ENCODE measurements at places on chromosomes 1 and 21.

- no peak for DNase-seq
- no peak overlapping the region for H3K4me3 ChIP-seq
- peaks cover 2% of the 10 kb centered on the region for H3K27me3 ChIP-seq
- H3K4me1 ChIP-seq, result no peaks in the 10 kb centered on the region
These were observed 57.9 kb downstream of the LACTBL1 start for GRCh38 chr1:22914633-22915217.

- H3K4me3 ChIP-seq, result no peak overlapping the region
- DNase-seq, result no peak
- H3K27ac ChIP-seq, result no peak overlapping the region
These were observed 640.2 kb downstream of the PTPRC start for GRCh38 chr1:199279067-199279466.

DNA sequence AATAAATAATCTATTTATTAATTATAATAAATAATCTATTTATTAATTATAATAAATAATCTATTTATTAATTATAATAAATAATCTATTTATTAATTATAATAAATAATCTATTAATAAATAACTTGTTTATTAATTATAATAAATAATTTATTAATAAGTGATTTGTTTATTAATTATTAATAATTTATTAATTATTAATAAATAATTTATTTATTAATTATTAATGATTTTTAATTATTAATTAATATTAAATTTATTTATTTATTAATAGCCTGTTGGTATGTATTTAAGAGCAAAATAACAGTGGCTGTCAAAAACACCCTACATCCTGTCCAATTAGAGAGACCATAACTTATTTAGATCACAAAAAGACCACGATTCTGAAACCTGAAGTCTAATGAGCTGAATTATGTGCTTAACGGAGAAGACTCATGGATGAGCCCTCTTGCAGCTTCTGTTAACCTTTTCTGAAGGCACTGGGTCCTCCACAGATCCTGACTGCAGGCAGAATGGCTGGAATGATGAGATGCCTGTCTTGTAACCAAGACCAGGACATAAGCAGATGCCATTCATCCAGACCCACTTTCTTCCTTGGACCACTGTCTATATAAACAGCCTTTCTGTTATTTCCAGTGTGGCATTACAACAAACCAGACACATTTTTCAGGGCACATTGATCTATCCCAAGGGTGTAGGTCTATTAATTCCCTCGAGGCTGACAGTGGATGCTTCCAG is 134.2 kb downstream of the SETD4 start:
- H3K27ac ChIP-seq, result no peak overlapping the region
- no peaks in the 10 kb centered on the region for H3K4me1 ChIP-seq
- H3K36me3 ChIP-seq, result no peaks in the 10 kb centered on the region
- DNase-seq, result no peak

GRCh38 chr1:54843449-54843848 is 42.3 kb upstream of the TTC22 start:
- H3K4me3 ChIP-seq, result no peak overlapping the region
- H3K36me3 ChIP-seq, result no peaks in the 10 kb centered on the region
- H3K27ac ChIP-seq, result no peak overlapping the region
- H3K27me3 ChIP-seq, result no peaks in the 10 kb centered on the region

GRCh38 chr1:229022595-229023333 is 248.1 kb upstream of the RAB4A start:
- DNase-seq, result no peak
- H3K27me3 ChIP-seq, result peaks cover 3% of the 10 kb centered on the region
- H3K36me3 ChIP-seq, result no peaks in the 10 kb centered on the region
- H3K27ac ChIP-seq, result no peak overlapping the region

- no peaks in the 10 kb centered on the region for H3K27me3 ChIP-seq
- peaks cover 30% of the 10 kb centered on the region for H3K36me3 ChIP-seq
- H3K4me3 ChIP-seq, result no peak overlapping the region
- peaks cover 12% of the 10 kb centered on the region for H3K4me1 ChIP-seq
These were observed 14.1 kb downstream of the F5 start for GRCh38 chr1:169572187-169572586.

DNA sequence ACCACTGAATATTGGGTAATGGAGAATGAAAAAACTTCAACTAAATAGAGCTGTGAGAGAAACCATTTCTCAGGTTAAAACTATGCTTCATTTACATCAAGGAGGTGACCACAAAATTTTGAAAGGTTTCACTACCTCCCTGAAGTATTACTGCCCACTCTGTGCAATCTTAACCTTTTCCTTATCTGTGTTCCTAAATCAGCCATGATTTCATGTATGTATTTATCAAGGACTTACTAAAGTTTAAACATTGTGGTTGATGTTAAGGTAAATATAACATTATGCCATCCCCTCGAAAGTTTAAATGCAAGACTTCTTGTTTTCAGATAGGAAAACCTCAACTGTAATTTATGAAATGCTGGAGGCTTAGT is 84.4 kb downstream of the CLEC20A start:
- DNase-seq, result no peak
- H3K36me3 ChIP-seq, result no peaks in the 10 kb centered on the region
- H3K4me1 ChIP-seq, result no peaks in the 10 kb centered on the region
- H3K27me3 ChIP-seq, result no peaks in the 10 kb centered on the region

GRCh38 chr1:21264898-21265297 is 25.4 kb downstream of the ECE1 start:
- no peak overlapping the region for H3K4me3 ChIP-seq
- no peak overlapping the region for H3K27ac ChIP-seq
- peaks cover 35% of the 10 kb centered on the region for H3K4me1 ChIP-seq
- H3K36me3 ChIP-seq, result peaks cover 42% of the 10 kb centered on the region
- no peaks in the 10 kb centered on the region for H3K27me3 ChIP-seq

DNA sequence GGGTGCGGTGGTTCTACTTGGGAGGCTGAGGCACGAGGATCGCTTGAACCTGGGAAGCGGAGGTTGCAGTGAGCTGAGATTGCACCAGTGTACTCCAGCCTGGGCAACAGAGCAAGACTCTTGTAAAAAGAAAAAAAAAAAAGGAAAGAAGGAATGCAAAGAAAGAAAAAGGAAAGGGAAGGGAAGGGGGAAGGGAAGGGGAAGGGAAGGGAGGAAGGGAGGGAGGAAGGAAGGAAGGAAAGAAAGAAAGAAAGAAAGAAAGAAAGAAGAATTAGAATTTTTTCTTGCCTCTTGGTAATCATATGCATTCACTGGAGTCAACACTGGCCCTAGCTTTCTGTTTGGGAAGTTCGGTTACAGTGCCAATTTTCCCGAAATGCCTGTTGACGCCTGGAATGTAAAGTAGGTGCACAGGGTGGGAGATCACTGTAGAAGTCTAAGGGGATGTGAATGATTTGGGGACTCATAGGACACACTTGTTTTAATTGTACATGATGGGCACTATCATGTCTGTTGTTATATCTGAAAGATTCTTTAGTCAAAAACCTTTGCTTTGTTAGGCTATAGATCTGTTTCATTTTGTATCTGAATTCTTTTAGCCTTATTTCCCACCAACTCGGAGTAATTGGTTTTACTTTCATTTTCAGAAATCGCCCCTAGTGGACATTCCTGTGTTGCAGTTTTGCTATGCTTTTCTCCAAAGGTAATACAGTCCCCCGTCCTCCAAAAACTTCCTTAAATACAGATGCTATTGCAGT is 59.8 kb upstream of the MORC3 start:
- peaks cover 19% of the 10 kb centered on the region for H3K4me1 ChIP-seq
- peak; percentile 72 for DNase-seq
- H3K27me3 ChIP-seq, result no peaks in the 10 kb centered on the region
- H3K4me3 ChIP-seq, result peak overlapping the region; percentile 68

GRCh38 chr1:61975638-61976037 is 219.0 kb upstream of the L1TD1 start:
- DNase-seq, result no peak
- no peaks in the 10 kb centered on the region for H3K36me3 ChIP-seq
- no peak overlapping the region for H3K27ac ChIP-seq
- no peaks in the 10 kb centered on the region for H3K4me1 ChIP-seq
- no peak overlapping the region for H3K4me3 ChIP-seq

- DNase-seq, result no peak
- no peak overlapping the region for H3K4me3 ChIP-seq
- no peaks in the 10 kb centered on the region for H3K27me3 ChIP-seq
- H3K27ac ChIP-seq, result no peak overlapping the region
These were observed 434.6 kb upstream of the PRMT6 start for GRCh38 chr1:106621853-106622252.

DNA sequence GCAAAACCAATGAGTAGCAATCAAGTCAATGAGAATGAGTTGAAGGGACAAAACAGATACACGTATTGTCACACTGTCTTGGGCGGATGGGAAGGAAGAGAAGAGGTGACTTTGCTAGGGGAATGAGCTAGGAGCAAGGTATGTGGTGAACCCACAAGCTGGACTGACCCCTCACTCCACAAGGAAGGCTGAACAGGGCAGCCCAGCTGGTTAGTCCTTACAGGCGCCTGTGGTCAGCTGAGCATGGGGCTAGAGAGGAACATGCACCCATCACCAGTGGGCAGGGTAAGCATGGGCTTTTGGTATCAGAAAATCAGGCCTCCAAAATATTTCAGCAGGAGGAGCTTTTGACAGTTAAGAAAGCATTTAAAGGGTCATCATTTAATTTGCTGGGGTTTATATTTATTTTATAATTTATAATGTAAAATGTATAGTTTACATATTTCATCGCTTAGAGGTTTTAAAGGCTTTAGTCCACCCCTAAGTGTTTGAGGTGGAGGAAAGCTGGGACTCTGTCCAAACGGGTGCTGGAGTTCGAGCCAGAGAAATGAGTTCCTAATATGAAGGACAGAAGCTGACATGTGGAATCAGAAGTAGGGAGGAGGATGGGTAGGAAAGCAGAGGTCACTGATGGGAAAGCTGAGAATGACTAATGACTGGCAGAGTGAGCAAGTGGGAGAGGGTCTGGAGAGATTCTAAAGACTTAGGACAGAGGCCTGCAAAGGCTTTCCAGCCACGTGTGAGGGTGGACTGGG is 22.0 kb upstream of the ACBD6 start:
- H3K27ac ChIP-seq, result no peak overlapping the region
- H3K4me1 ChIP-seq, result peaks cover 2% of the 10 kb centered on the region
- H3K4me3 ChIP-seq, result no peak overlapping the region
- no peak for DNase-seq
- no peaks in the 10 kb centered on the region for H3K36me3 ChIP-seq

GRCh38 chr1:221093903-221094791 is 214.9 kb downstream of the HLX start:
- no peaks in the 10 kb centered on the region for H3K27me3 ChIP-seq
- no peaks in the 10 kb centered on the region for H3K4me1 ChIP-seq
- H3K27ac ChIP-seq, result no peak overlapping the region
- H3K36me3 ChIP-seq, result no peaks in the 10 kb centered on the region
- no peak for DNase-seq

GRCh38 chr1:31669433-31669785 is 24.7 kb upstream of the PEF1 start:
- peaks cover 18% of the 10 kb centered on the region for H3K27me3 ChIP-seq
- H3K27ac ChIP-seq, result no peak overlapping the region
- no peak for DNase-seq
- peaks cover 5% of the 10 kb centered on the region for H3K4me1 ChIP-seq
- H3K4me3 ChIP-seq, result no peak overlapping the region

DNA sequence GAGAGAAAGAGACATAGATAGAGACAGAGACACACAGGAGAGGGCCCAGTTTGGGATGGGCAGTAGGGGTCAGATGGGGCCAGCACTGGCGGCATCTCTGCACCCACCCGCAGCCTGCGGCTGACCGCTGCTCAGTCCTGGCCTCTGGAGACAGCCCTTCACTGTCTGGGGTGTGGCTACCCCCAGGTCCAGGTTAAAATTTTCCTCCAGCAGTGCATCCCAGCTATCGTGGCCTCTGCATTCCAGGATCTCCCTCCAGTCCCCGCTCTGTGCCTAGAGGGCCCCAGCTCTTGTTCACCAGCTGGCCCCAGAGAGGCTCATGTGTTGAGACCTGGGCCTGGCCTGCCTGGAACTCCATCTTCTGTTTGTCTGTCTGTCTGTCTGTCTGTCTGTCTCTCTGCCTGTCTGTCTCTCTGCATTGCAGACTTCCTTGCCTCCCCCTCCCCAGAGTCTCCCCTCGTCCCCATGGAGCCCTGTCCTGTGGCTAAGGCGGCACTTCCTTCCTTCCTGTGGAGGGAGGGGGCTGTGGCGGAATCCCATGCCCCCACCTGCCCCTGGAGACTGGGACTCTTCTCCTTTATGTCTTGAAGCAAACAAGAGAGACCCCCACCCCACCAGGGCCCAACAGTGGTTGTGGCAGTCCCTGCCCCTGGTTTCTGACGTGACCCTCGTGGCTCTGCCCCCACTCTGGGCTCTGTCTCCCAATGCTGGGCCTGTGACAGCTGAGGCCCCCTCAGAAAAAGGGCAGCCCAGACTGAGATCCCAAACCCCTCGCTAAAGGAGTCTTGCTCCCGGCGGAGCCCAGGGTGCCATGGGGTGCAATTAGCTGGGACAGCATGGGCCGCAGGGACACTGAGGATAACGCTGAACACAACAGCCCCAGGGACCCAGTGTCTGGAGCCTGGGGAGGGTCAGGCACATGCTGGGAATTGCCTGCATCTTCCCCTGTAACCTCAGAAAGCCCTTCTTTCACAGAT is 241.8 kb downstream of the NPHP4 start:
- H3K27me3 ChIP-seq, result peaks cover 4% of the 10 kb centered on the region
- no peaks in the 10 kb centered on the region for H3K4me1 ChIP-seq
- H3K4me3 ChIP-seq, result no peak overlapping the region
- no peak overlapping the region for H3K27ac ChIP-seq

- no peaks in the 10 kb centered on the region for H3K36me3 ChIP-seq
- H3K4me3 ChIP-seq, result no peak overlapping the region
These were observed 47.6 kb upstream of the RAP1A start for GRCh38 chr1:111571987-111572386.

DNA sequence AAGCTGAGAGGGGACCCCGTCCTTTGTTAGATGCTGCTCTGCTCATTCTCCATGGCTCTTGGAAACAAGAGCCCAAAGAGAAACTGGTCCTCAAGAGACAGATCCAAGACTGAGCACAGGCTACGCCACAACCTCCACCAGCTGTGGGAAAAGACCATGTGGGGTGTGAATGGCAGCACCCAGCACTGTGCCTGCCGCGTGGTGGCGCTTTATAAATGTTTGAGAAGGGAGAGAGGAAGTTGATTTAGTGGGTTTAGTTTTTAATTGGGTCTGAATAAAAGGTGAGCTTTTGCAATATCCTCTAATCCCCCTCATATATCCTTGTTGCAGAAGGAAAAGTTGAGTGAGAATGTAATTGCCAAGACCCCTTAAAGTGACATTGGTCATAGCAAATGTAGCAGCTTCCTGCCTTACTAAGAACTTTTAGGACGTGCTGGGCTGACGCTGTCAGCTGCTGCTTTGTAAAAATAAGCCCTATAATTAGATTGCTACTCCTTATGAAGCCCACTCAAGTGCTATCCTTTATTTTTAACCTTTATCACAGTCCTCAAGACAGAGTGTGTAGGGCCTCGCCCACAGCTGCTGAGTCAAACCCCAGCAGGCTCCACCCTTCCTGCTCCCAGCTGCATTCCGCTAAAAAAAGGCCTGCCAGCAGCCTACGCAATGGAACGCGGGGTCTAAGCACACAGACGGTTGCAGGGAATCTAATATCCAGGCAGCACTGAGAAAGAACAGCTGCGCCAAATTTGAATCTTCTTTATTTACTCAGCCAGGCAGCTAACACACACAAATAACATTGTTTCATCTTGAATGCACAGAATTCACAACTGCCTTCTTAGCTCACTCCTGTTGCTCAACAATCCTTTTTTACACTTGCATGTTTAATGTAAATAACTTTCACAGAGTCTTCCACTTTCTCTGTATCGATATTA is 47.4 kb upstream of the PRDX6 start:
- DNase-seq, result peak; percentile 77
- peaks cover 28% of the 10 kb centered on the region for H3K4me1 ChIP-seq
- peak overlapping the region; percentile 81 for H3K27ac ChIP-seq
- H3K27me3 ChIP-seq, result no peaks in the 10 kb centered on the region
- no peaks in the 10 kb centered on the region for H3K36me3 ChIP-seq

GRCh38 chr21:41506611-41507520 is 1.1 kb downstream of the TMPRSS2 start:
- no peak overlapping the region for H3K27ac ChIP-seq
- no peak overlapping the region for H3K4me3 ChIP-seq
- DNase-seq, result no peak
- H3K36me3 ChIP-seq, result no peaks in the 10 kb centered on the region
- H3K4me1 ChIP-seq, result peaks cover 7% of the 10 kb centered on the region

All from activated CD4-positive, alpha-beta T cell treated with anti-CD3 and anti-CD28 coated beads, Interleukin-2, amount 10 ng/mL, durations not matched to agents 7 days and 5 days (primary cell).